ENCODE measurements at places on chromosomes 1 and 21.
A peak's percentile ranks its signal among the peaks of the same experiment; 100 is the strongest.

GRCh38 chr1:214018386-214019268 lies 30.9 kb downstream of the PROX1 start:
- DNase-seq, result no peak

DNA sequence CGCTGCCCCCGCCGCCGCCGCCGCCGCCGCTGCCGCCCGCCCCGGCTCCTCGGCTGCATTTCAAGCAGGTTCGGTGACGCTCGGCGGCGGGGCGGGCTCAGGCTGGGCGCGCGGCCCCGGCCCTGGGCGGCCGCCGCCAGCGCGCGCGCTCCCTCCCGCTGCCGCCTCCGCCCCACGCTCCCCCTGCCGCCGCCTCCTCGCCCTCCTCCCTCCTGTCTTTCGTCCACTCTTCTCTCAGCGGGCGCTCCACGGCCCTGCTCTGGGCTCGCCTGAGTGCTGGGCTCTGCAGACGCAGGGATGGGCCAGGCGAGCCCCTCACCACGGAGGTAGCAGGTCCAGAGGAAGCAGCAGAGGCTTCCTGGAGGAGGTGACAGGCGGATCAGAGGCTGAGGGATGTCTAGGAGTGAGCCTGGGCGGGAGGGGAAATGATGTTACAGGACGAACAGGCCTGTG lies at the start of gene LRP8:
TSS of gene LRP8 (minus strand) at position 62 of the 453 bp plus-strand sequence. CDS start 158 bp downstream, outside the sequence.
- peak; percentile 73 for DNase-seq

DNA sequence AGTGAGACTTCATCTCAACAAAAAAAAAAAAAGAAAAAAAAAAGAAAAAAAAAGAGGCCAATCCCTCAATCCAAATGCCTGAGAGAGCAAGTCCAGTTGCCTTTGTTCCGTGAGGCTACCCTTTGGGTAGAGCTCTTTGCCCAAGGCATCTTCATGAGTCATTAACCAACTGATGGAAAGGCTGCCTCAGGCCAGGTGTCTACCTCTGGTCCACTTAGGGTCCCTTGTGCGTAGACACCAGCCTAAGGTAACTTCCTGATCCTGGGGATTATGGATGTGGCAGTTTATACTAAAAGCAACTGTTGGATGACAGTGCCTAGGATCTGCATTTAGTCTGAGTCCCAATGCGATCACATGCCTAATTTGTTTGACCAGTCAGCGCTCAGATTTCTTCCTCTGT lies 20.7 kb upstream of the ZNF326 start:
- no peak for DNase-seq

DNA sequence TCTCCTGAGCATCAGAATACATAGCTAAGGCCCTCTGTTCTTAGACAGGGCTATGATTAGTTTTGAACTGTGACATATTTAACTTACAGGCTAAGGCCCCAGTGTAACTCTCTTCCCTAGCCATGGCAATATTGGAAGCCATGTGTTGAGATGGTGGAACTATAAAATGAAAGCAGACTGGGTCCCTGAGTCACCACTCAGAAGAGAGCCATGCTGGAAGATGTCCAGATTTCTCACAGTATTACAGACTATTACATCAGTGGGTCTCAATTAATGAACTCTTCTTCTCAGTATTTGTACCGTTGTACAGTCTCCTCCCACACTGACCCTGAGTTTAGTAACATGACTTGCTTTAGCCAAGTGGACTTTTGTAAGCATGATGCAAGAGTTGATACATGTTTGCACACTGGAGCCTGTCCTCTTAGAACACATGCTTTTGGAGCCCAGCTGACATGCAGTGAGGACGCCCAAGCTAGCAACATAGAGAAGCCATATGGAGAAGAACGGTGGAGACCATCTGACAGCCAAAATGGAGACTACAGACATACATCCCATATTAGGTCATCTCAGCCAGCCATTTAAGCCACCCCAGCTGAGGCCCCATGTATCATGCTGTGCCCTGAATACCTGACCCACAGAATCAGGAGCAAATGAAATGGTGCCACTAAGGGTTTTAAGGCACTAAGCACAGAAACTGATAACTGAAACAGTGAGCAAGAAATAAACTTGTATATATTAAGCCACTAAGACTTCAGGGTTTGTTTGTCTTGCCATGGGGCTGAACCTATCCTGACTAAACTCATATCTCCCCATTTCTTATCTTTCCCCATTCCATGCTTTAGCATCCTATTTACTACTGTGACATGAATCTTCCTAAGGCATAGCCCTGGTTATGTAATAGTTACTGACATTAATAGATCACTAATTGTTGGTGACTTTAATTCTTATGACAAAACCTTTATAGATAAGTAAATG lies 24.4 kb downstream of the TBX15 start:
- DNase-seq, result no peak

- no peak for DNase-seq
These were observed 1613.6 kb upstream of the PRMT6 start for GRCh38 chr1:105442901-105443300.

DNA sequence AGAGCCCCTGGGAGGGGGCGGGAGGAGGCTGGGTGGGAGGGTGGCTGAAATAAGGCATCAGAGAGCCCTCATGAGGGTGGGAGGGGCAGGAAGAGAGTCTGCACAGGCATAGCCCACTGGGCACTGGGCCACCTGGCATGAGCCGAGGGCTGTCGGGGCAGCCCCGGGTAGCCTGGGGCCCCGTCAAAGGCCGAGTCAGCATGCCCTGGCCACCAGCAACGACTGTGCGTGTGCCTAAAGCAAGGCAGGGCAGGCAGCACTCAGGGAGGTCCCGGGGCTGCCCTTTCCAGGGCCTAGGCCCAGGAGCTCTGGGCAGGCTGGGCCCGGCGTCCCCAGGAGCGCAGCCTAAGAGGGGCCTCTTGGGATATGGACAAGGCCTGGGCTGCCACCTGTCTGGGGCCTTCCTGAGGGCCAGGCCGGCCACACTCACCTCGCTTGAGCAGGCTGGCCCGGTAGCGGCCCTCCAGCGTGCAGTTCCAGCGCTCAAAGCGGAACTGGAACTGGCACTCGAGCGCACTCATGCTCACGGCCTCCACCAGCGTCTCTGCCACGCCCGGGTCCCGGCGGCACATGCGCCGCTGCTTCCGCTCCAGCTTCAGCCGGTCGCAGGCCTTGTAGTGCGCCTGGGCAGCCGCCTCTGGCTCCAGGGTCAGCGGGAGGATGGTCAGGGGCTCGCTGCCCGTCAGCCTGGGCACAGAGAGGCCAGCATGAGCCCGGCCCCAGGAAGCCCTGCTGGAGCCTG lies 22.7 kb downstream of the WNT9A start:
- DNase-seq, result no peak

GRCh38 chr1:236576004-236576403 lies 28.3 kb downstream of the HEATR1 start:
- DNase-seq, result no peak

- no peak for DNase-seq
These were observed 6.2 kb upstream of the ANKRD65 start for GRCh38 chr1:1427106-1427819.

- DNase-seq, result no peak
These were observed 70.4 kb downstream of the FOXJ3 start for GRCh38 chr1:42264511-42265190.

DNA sequence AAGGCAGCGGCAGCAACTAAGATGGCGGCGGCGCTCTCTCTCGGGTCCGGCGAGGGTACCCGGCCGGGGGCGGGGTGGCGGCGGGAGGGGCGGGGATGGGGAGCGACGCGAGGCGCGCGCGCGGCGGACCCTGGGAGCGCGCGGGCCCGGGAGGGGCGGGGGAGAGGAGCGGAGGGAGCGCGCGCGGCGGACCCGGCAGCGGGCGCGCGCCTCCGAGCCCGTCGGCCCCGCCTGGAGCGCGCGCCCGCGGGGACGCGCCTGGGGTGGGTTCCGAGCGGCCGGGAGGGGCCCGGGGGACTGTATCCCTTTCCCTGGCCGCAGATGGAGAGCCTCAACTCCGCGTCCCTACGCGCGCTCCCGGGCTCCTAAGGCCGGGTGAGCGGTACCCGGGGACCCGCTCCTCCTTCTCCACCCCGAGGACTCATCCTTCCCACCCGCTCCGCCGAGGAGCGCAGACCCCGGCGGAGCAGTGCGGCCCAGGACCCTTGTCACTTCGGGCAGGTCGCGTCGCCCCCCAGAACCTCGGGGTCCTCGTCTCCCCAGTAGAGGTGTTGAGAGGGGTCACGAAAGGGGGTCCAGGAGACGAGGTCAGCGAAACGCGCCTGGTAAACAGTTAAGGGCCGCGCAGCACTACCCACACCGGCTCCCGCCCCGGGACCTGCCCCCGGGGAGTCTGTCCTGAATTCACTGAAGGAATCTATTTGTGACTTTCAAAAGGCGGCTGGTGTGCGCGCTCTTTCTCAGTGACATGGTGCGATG lies at the start of gene CLSTN1:
TSS of gene CLSTN1 (minus strand) at position 23 of the 759 bp plus-strand sequence. CDS start 232 bp downstream, outside the sequence.
- DNase-seq, result peak; percentile 84

- no peak for DNase-seq
These were observed 20.9 kb downstream of the SLC30A1 start for GRCh38 chr1:211557894-211558625.

GRCh38 chr1:181676269-181676668 lies 193.0 kb downstream of the CACNA1E start:
- no peak for DNase-seq

DNA sequence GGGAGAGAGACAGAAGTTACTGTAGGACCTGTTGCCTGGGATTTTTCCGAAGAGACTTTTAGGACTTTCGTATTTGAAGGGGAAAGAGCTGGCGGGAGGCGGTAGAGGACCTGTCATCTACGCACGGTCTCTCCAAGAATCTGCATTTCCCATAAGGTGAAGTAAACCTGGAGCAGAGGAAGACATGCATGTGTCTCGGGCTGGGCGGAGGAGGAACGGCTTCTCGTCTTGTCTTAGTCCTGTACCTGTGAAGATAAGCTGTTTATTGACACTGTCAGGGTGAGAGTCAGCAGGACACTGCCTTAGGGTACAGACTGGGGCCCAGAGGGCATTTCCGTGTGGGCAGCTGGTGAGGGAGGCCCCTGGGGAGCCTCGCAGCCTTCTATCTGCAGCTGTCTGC lies 123.4 kb upstream of the COL6A1 start:
- DNase-seq, result no peak

- no peak for DNase-seq
These were observed 705 bp upstream of the QSOX1 start for GRCh38 chr1:180154003-180154324.

Data from effector memory CD8-positive, alpha-beta T cell (primary cell).